Thoracic aorta (tissue), 2 donors: ENCODE measurements at places on chromosomes 16 and 17.

DNA sequence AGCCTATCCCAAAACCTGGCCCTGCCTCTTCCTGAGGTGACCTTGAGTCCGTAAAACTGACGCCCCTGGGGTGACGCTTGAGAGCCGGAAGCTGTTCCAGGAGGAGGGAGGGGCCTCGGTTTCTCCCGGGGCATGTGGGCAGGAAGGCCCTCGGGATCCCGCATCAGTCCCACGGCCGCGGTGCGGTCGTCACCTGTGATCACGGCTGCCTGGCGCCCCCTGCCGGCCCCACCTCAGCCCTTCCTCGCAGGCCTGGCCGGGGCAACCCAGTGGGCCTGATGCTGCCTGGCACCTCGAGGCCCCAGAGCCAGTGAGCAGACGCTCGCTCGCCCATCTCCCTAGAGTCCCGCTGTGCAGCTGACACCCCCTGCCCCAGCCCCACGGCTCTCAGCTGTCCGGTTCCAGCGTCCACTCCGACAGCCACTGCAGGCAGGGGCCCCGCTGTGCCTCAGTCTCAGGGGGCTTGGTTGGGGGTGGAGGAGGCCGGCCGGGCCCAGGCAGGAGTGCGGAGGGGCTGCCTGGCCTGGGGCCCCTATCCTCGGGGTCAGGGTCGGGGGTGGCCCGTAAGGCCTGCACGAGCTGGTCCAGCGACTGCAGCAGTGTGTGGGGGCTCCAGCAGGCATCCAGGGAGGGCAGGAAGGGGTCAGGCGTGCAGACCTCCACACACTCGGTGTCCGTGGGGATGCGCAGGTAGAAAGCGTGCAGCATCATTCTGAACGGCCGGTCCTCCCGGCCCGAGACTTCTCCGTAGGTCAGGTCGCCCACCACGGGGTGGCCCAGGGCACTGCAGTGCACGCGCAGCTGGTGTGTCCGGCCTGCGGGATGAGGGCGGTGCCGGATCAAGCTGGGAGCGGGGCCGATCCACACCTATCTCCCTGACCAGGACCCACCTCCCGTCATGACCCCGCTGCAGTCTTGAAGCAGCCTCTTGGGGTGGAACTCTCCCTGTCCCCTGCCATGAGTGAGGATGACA lies 2.3 kb downstream of the RPUSD1 start:
- no peak for DNase-seq

- DNase-seq = no peak
These were observed 150.4 kb downstream of the SPECC1 start for GRCh38 chr17:20159406-20160069.

GRCh38 chr17:42679492-42680330 lies 1.9 kb downstream of the CCR10 start:
- DNase-seq = no peak

GRCh38 chr17:68603027-68603426 lies 1.9 kb upstream of the FAM20A start:
- DNase-seq = no peak

DNA sequence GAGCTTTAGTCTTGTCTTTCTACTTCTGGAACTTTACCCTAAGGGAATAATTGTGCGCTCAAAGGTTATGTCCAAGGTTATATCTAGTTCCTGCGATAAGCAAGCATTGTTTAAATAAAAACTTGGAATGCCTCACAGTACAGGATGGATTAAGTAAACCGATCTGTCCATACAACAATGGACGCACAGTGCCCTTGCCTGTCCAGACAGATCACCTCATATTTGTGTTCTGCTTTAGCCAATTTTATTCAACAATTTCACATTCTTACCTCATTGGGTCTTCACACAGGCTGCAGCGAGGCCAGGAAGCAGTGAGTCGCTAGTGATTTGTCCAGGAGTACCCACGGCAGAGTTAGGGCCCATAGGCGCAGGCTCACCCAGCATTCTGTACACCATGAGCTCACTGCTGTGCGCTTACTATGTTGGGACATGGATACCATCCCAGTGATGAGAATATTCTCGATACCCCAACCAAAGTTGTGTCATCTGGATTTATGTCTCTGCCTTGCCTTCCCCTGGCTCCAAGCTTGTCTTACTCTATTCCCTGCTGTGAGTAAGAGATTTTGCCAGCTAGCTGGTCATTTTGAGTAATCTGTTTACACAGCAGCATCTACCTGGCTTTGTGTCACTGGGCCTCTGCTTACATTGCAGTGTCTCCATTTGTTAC lies 39.8 kb downstream of the USP43 start:
- no peak for DNase-seq

GRCh38 chr16:6643080-6643686 lies 689.5 kb upstream of the RBFOX1 start:
- no peak for DNase-seq

DNA sequence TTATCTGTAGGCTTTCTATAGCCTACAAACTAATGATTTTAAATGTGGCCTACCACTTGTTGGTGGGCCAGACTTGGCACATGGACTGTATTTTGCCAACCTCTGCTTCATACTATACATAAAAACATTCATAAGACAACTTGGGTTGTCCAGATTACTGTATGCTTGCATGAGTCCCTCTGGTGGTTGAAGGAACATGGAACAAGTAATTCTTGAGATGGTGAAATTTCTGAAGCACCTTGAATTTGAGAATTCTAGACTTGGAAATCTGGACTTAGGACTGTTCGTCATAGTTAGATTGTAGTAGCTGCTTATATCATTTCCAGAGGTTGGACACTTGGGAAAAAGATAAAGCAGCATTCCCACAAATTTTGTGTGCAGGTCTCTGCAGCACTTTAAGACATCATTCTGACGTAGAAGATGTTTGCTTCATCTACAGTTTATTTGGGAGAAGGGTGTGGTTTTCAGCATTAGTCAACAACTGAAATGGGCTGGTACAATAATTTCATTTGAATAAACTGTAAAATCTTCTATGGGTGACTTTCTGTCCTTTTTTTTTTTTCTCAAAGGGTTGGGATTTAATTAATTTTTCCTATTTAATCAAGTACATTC lies 31.2 kb downstream of the NFATC3 start:
- DNase-seq = no peak

- no peak for DNase-seq
These were observed 95.7 kb downstream of the RBFOX3 start for GRCh38 chr17:79515110-79515509.

DNA sequence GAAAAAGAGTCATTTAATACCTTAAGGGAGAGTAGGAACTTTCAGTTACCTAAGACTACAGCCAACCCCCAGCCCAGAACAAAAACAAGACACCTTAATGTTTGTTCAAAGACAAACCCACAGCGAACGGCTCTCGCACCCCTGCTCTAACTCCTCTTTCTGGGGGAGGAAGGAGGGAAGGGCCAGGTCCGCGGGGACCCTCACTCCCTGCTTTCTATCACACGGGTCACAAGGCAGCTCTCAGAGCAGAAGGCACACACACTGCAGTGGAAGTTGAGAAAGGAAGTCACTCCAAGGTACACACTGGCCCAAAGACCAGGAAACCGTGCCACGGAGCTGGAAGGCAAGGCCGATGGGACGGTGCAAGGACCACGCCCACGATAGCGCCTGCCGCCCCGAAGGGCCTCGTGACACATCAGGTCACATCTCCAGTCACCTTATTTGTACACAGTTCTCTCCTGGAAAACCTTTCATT lies 10.0 kb downstream of the LITAFD start:
- no peak for DNase-seq

- peak; percentile 45 for DNase-seq
These were observed 12.1 kb downstream of the HSD3B7 start for GRCh38 chr16:30996985-30997724.

DNA sequence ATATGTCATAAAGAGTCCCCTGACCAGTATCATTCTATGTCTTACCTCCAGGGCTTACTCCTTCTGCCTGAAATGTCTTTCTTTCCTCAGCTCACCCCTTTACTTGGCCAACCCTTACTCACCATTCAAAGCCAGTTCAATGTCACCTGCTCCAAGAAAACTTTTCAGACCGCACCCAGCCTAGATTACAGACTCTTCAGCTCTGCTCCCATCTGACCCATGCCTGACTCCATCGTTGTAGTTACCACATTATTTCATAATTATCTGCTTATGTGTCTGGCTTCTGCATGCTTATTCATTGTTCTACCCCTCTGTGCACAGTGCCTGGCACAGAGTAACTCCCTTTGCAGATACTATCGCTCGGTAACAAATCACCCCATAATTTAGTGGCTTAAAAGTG lies 62.5 kb upstream of the TOB1 start:
- DNase-seq = no peak

GRCh38 chr17:4562015-4562969 lies 1.9 kb upstream of the GGT6 start:
- no peak for DNase-seq

- no peak for DNase-seq
These were observed at the start of gene EVI2A for GRCh38 chr17:31321481-31321880. TSS of gene EVI2A (minus strand) at chr17:31321622. CDS start at chr17:31319013, 2,609 bp downstream.

DNA sequence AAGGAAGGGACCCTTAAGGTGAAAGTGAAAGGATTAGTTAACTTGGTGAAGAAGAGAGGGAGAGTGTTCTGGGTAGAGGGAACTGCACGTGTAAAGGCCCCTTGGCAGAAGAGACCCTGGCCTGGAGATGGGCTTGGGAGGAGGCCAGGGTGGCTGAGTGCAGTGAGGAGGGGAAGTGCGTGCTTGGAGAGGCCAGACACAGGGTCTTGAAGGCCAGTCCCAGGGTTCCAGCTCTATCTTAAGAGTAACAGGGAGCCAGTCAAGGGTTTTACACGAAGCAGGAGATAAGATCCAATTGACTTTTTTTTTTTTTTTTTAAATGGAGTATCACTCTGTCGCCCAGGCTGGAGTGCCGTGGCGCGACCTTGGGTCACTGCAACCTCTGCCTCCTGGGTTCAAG lies 15.2 kb upstream of the DOK4 start:
- no peak for DNase-seq

DNA sequence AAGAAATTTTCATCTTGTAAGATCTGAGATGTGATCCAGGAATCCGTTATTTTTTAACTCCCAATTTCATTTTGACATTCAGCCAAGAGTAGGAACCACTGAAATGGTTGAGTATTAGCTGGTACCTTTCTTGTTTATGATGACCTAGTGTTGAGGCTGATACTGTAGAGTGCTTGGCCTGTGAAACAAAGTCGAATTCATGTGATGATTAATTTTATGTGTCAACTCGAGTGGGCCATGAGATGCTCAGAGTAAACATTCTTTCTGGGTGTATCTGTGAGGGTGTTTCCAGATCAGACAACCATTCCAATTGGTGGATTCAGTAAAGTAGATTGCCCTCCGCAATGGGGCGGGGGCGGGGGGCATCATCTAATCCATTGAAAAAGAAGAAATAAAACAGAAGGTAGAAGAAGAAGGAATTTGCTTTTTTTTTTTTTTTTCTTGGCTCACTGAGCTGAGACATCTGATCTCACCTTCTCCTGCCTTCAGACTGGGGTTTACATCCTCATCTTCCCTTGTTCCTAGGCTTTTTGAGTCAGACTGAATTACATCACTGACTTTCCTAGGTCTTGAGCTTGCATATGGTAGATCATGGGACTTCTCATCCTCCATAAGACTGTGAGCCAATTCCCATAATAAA lies 264.6 kb upstream of the KCNJ16 start:
- DNase-seq = no peak

- DNase-seq = no peak
These were observed 2.9 kb downstream of the ATP6V0C start for GRCh38 chr16:2516391-2517240.

DNA sequence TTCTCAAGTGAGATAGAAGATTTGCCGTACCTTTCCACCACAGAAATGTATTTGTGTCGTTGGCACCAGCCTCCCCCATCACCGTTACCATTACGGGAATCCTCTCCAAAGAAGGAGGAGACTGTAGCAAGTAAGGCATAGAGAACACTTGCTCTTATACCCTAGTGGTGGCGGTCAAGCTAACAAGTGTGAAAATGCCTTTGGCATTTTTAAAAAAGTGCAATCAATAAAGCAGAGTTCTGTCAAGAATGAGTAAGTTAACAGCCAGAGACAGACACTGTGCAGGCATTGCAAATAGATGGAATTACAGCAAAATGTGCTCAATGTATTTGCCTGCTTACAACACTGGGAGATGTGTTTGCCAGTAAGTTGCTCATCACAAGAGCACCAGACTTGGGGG lies 7.7 kb downstream of the MSL1 start:
- DNase-seq = no peak

- no peak for DNase-seq
These were observed 42.9 kb downstream of the BAHCC1 start for GRCh38 chr17:81438007-81438659.

DNA sequence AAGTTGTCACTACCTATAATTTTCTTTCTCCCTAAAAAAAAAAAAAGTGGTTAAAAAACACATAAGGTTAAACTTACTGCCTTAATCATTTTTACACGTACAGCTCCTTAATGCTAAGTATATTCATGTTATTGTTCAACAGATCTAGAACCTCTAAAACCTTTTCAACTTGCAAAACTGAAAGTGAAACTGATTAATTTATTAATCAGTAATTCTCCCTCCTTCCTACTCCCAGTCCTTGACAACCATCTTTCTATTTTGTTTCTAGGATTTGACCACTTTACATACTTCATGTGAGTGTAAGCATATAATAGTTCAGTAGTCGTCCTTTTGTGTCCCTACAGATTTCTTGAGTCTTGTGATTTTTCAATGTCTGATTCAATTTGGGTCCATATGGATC lies 251.4 kb upstream of the KIF2B start:
- DNase-seq = no peak

GRCh38 chr16:86527366-86527765 lies 17.0 kb downstream of the FOXF1 start:
- DNase-seq = no peak

GRCh38 chr16:89067677-89068443 lies 25.8 kb upstream of the ACSF3 start:
- no peak for DNase-seq
